Activated naive CD4-positive, alpha-beta T cell treated with anti-CD3 and anti-CD28 coated beads, Interleukin-2, amount 10 ng/mL, durations not matched to agents 5 hours and 36 hours (primary cell): ENCODE measurements at places on chromosomes 4 and X. TPM values are rescaled to one million over a fixed set of nuclear protein-coding genes. Genes with fewer than 3 reads are reported as not detected.

MED28 gene
- total RNA-seq, result 56.8 TPM

TEX13D gene
- total RNA-seq, result not detected

NXF2 gene
- total RNA-seq, result not detected

PPP2R2C gene
- total RNA-seq, result not detected

ARAP2 gene
- 41.6 TPM for total RNA-seq

WWC2 gene
- 0.81 TPM for total RNA-seq

EPGN gene
- total RNA-seq, result not detected

HERC5 gene
- 11.6 TPM for total RNA-seq

GAGE12E gene
- not detected for total RNA-seq

AGA gene
- total RNA-seq, result 29.3 TPM

SSX4 gene
- not detected for total RNA-seq

TLR3 gene
- 0.53 TPM for total RNA-seq

PTTG2 gene
- 1.0 TPM for total RNA-seq

MAGEB10 gene
- total RNA-seq, result not detected

PCDH18 gene
- total RNA-seq, result 0.08 TPM

EGF gene
- total RNA-seq, result not detected

TEX11 gene
- total RNA-seq, result not detected

LRIT3 gene
- 0.19 TPM for total RNA-seq
